A549 treated with Hydrocortisone at 1 μM for 4 hours (cell line): ENCODE measurements at places on chromosomes 5 and 9. TPM values are rescaled to one million over a fixed set of nuclear protein-coding genes. Genes with fewer than 3 reads are reported as not detected.

PCDHGA5 gene
- total RNA-seq = 0.10 to 0.23 TPM (median 0.13 TPM) in 5 replicates

HMMR gene
- 20.9 to 30.6 TPM (median 25.4 TPM) in 5 replicates for total RNA-seq

IL3 gene
- total RNA-seq = not detected in 5 replicates

MYMK gene
- not detected in 5 replicates for total RNA-seq

CDH9 gene
- not detected in 5 replicates for total RNA-seq

WNK2 gene
- total RNA-seq = 5.6 to 6.5 TPM (median 6.4 TPM) in 5 replicates

FBLL1 gene
- 0.09 to 0.31 TPM (median 0.10 TPM) in 3 of 5 replicates, not detected in the others for total RNA-seq

ANKDD1B gene
- total RNA-seq = 0.10 to 0.12 TPM in 2 of 5 replicates, not detected in the others
